ENCODE measurements at places on chromosomes 2 and 18.

DNA sequence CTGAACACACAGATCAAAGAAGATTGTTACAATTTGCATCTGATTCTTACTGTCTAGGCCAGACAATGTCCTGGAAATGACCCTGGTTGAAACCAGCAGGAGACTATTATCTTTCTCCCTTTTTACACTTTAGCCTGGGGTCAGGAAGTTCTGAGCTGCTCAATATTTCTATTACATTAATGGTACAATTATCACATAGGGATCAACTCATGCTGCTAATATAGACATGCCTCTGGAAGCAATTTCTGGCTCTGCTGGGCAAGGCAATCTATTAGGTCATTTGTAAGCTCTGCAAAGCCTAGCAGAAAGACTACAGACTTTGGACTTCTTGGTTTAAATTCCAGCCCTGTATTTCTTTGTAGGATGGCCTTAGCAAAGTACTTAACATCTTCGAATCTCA lies 205.3 kb downstream of the LRP1B start:
- no peak for DNase-seq

DNA sequence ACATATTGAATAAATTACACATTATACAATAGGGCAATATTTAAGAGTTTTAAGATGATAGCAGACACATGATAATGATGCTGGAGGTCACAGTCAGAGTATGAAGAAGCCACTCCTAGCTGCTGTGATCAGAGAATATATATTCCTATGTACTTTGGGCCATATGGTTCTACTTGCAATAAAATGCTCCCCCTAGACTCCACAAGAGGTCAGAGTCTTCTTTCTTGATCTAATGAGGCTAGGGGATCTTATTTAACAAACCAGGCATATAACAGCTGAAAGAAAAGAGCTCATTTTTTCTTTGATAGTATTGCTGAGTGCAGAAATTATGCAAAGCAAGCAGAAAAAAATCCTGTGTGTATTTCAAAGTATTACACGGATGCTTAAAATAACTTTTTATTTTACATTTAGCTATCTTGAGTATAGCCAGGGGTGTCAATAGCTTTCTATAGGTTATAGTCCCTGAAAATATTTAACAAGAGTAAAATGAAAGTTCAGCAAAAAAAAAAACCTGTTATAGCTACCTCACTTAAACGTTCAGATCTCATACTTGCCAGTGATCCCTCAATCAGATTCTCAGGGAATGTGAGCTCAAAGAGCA lies 748.7 kb upstream of the CHAC2 start:
- no peak for DNase-seq

GRCh38 chr2:8452979-8453903 lies 228.6 kb upstream of the ID2 start:
- no peak for DNase-seq

DNA sequence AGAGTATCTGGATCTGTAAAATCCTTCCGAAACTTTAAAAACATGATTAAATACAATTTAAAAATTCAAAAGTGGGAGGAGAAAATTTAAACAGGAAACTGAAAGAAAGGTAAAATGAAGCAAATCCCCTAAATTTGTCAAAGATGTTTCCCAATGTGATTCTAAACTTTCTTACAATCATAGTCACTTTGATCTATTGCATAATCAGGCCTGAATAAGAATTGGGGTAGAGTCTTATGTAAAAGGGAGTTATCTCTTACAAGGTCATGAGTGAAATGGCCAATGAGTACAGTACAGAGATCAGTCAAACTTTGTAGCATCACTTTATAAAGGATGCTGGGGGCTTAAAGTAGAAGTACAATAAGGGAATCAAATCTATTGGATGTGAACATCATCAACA lies 1657.7 kb upstream of the CELF4 start:
- DNase-seq, result no peak

DNA sequence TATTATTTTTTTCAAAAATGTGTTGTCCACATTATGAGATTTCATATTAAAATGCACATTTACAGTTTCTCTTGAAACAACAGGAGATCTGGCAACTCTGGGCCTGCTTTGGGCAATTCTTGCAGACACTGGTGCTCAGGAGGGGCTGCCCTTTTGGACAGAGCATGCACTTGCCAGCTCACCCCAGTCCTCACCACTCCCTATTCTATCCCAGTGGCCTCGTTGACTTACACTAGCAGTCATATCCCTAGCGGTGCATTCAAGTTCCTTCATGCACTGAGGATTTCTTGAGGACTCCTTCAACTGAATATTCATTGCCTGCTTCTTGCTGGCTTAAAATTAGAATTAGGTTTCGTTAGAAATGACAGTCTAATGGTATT lies 87.9 kb upstream of the FHL2 start:
- no peak for DNase-seq

- DNase-seq, result no peak
Observed at GRCh38 chr2:104788742-104789455, 65.0 kb upstream of the POU3F3 start.

- DNase-seq, result no peak
Observed at GRCh38 chr2:2887772-2888387, 489.7 kb downstream of the EIPR1 start.

DNA sequence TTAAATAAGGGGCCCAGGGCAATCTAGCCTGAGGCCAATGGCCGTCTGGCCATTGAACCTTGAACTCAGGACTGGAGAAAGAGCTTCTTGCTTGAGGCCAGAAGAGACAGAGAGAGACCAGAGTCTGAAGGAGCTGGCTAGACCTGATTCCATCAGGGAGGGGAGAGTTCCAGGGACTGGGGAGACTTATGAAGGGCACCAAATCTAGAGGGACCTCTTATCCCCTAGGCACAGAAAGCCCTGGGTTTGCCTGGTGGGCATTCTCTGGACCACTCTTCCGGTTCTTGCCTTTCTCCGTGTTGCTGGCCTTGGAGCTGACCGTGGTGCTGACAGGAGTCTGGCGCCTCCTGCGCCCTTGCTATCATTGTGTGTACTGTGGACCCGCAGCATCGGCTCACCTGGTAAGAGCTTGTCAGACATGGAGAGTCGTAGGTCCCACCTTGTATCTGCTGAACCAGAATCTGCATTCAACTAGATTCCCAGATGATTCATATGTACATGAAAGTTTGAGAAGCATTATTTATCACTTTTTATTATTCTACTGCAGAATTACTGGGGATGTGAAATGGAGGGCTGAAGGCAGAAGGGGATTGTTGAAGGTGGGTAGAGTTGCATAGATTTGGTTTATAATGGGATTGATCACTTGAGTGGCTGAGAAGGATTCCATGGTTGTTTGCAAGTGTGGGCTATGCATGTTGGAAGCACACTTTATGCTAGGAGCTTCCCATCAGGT lies 4.3 kb upstream of the TRPM8 start:
- no peak for DNase-seq

GRCh38 chr2:109244304-109244582 lies 115.2 kb downstream of the SH3RF3 start:
- no peak for DNase-seq

GRCh38 chr2:68746408-68746807 lies 11.8 kb downstream of the ARHGAP25 start:
- no peak for DNase-seq

DNA sequence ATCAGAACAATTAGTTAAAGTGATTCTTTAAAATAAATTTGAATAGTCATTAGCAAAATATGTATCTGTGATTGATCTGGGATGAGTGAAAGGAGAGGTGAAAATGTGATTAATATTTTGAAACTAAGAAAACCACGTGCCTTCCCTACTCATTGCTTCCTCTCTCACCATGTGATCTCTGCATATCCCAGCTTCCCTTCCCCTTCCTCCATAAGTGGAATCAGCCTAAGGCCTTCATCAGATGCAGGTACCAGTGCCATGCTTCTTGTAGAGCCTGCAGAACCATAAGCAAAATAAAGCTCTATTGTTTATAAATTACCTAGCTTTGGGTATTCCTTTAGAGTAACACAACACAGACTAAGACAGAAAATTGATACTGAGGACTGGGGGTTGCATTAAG lies 11.2 kb upstream of the STAT1 start:
- no peak for DNase-seq

GRCh38 chr2:231396058-231396821 lies 730 bp downstream of the B3GNT7 start:
- no peak for DNase-seq

DNA sequence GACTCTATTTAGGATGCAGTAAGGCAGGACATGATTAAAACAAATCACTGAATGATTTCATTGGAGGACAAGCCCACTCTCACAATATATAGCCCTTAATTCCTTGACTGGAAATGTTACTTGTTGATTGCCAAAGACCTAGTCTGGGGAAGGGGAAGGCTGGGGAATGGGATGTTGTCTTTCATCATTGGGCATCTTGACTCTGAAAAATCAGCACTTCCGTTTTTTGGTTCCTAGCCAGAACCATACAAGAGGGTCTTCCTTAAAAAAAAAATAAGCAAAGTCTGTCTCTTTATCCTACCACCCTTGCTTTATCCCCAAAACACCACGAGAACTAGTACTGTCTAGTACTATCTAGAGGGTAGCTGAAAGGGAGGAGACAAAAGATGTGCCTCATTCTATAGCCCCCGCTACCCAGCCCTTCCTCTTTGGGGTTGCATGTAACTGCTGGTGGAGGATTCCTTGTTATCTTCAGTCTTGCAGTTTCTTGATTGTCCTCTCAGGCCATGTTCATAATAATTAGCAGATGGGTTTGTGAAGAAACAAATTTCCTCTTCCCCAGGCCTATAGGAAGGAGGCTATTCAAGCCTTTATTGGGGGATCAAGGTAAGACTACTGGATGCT lies 55.8 kb downstream of the NEMP2 start:
- no peak for DNase-seq

DNA sequence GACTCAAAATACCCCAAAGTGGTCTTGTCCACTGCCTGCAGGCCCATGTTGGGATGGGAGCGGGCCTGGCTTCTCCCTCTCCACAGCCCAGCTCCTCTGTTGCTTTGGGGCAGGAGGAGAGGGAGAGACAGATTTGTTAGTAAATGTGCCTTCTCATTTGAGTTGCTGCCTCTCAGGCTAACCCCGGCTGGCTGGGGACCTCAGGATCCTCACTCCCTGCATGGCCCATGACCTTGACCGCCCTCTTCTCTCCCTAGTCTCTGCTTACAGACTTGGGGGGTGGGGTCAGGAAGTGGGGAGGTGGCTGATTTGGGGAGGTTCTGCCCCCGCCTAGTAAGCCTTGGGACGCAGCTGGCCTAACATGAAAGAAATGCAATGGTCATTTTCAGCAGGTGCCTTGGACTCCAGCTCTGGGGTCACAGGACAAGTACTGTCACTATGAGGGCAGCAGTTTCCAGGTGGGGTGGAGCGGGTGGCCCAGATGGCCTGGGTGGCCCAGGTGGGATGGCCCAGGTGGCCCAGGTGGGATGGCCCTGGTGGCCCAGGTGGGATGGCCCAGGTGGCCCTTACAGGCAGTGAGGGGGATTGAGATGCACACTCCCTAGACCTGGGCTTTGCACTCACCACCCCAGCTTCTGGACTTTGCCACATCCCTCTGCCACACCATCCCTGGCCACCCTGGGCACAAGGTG lies 24.1 kb downstream of the HJURP start:
- DNase-seq, result no peak

DNA sequence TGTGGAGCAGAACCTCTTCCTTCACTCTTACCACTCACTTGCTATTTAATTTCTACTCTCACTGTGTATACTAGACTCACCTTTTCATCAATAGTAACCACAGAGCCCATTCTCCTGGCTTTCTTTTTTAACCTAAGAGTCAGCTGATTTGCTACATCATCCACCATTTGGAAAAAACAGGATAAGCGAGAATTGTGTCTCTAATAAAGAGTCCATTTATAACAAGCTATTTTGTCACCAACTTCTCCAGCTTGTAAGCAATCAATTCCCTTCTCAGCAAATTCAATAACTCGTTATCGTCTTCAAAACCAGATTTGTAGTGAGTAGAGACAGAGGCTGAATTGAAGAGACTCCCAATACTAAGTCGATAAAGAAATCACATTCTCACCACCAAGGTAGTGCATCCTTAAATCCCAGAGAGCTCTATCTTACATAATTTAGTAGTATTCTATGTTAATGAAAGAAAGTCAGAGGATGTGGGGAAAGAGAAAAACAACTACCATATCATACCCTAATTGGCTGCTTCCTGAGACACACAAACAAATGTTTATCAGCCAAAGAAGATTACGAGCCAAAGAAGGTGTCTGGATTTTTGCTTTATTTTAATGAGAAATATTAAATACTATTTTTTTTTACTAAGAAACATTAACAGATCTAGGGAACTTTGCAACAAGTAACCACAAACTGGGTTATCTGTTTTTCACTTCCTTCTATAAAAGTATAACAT lies 52.5 kb upstream of the SPTBN1 start:
- DNase-seq, result no peak

DNA sequence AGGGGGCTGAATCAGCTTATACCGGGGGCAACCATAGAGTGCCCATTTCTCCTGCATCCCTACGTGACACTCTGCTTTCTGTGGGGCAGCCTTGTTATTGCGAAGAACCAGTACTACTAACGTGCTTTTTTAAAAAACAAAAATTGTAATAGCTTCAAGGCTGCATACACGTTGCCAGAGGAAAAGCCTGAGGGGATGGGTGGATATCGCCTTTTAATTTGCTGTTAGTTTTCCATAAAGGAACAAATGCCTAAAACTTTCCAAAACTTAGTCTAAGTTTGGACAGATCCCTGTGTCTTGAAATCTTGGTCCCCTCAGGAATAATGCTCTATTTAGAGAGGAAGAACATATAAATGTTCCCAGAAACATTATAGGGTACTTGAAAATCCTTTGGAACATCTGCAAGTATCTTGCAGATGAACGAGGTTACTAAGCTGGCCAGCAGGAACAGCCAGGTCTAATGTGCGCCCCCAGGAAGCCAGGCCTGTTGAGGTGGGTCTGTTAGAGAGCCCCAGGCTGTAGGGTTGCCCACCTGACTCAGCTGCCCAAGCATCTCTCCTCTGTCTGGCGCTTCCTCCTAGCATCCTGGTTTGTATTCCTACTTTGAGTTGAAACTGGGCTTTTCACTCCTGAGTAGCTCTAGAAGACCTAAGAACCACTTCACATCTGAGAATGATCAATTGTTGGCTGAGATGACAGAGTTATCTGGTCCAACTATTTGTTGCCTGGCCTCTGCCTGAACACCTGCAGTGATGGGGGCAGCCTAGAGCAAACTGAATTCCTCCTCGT lies 96.9 kb downstream of the TGOLN2 start:
- DNase-seq, result no peak

GRCh38 chr2:18684206-18685038 lies 95.1 kb upstream of the NT5C1B start:
- DNase-seq, result no peak

- no peak for DNase-seq
Observed at GRCh38 chr2:199926806-199927205, 15.7 kb downstream of the C2orf69 start.

DNA sequence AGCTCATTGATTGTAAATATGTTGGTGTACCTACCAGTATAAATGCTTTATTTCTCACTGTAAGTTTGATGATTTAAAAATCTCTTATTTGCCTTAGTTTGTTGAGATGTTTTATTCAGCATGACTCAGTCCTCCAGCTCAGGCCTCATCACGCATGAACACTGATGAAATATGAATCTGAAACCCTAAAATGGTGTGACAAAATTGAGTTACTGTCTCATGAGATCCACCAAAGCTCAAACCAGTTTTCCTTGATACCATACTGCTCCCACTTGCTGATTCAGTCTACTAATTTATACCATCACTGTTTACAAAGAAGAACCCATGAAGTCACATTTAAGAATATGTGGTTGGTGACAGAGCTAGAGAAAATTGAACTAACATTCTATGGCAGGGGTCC lies 524.9 kb downstream of the LRRTM4 start:
- no peak for DNase-seq

All from effector memory CD8-positive, alpha-beta T cell (primary cell).